ENCODE measurements at places on chromosomes 6 and 20.

DNA sequence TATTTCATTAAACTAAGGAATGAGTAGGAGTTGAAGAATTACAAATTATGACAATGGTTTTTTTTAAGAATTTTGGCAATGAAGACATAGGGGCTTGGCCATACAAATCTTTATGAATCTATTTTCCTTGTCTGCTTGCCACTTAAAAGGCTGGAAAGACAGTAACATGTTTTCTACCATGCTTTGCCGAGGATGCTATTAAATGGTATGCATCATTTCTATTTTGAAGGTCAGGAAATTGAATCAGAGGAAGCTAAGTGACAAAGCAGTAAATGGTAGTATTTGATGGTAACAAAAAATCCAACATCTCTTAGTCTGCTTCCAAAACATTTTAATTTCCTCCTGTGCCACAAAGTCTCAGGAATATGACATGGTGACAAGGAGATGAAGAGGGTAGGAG, 287.2 kb downstream of the RFPL4B start:
- DNase-seq, result no peak

DNA sequence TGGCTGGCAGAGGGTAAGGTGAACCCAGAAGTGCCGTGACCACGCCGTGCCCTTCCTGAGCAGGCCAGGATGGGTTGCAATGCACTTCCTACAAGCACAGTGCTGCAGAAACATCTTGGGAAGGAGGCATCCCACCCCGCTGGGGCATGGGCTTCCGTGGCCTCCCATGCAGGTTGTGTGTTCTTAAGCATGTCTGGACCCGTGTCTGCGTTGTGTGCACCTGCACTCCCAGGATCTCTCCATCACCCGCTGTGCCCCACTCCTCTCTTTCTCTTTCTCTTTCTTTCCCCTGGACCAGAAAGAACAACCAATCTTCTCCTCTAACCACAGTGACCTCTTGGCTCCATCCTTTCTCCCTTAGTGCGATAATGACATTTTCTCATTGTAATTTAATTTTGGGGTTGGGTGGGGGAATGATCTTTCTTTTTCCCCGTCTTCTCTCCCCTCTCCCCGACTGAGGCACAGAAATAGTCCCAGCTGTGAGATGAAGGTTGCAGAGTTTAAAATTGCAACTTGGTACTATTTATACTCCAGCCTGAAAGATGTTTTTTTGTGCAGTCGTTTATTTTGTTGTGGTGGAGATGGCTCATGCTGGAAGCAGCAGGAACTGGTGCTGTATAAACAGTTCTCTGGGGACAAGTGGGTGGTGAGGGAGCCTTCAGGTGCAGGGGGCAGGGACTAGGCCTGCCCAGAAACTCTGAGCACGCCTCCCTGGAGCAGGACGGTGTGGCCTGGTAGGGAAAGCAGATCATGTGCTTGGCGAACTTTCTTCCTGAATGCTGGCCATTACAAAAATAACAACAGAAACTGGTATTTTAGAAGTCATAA, 20.5 kb downstream of the BCAS4 start:
- no peak for DNase-seq

DNA sequence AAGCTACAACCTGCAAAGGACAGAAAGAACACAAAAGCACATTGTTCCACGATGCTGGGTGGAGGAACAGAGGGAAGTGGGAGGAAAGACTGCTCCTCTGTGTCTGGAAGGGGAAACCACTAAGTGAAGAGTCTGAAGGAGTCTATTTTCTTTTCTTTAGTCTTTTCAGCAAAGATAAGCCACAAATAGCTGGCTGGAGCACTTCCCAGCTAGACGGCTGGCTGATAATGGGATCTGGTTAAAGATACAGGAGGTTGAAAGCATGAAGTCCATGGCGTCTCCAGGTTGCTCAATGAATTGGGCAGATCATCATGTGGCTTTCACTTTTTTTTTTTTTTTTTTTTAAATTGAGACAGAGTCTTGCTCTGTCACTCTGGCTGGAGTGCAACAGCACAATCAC, 154.0 kb upstream of the KCNG1 start:
- DNase-seq, result no peak

DNA sequence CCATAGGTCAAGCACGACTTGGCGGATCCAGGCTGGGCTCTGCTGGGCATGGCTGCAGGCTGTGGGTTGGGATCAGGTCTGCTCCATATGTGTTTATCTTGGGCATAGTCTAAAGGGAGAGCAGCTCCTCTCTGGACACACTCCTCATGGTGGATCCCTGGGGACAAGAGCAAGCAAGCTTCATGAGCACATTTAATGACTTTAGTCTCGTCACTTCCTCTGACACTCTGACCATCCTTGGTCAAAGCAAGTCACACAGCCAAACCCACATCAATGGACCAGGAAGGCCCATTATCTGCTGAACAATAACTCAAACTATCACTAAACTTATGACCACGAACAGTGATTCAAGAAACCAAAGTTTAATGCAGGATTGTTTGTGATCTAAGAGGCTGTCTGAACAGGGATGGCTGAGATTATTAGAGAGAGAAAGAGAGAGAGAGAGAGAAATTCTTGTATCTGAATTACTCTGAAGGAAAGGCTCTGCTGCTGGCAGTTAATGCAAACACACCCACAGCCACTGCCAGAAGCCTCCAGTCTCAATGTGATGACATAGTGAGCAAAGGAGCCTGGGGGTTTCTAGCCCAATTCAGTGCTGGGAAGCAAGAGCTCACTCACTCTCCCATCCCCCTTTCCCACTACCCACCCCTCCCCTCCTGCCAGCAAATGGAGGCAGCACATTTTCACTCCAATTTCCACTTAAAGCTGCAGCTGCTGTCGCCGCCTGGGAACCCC, 490.2 kb upstream of the SULF2 start:
- DNase-seq, result no peak

- DNase-seq, result no peak
Measured at GRCh38 chr6:87905101-87905641, 142.5 kb upstream of the SPACA1 start.

GRCh38 chr20:56360133-56360907, 1.5 kb downstream of the FAM210B start:
- DNase-seq, result no peak

DNA sequence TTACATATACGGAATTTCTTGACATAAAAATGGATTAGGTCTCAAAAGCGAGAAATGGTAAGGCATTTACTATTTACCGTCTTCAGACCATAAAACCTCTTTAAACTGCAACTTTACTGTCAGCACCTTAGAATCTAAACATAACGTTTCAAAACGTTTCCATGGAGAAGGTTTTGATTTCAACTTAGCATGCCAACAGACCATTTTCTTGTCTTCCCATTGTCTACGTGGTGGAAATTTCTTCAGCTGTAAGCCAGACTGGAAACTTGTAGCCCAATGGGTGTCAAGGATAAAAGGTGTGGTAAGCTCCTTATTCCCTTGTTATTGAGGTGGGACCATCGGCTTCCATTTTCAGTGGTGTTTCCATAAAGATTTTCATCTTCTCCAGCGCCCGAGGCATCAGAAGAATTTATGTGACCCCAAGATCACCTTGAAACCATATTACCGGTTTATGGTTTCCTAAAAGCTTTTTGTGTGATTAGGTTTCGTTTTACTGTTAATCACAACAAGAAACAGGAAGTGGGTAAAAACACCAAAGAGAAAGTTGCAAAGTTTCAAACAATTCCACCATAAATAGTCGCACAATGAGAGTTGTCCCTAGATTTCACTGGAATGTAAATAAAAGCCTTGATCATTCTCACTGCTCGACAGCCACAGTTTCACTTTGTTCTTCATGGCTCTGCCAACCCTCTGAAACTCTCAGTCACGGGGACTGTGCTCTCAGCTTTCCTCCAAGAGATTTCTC, 63.0 kb upstream of the CD2AP start:
- no peak for DNase-seq

- peak; percentile 58 for DNase-seq
Measured at GRCh38 chr6:43506667-43507471, 3.3 kb downstream of the LRRC73 start.

GRCh38 chr6:33147807-33148666, 44.2 kb downstream of the COL11A2 start:
- no peak for DNase-seq

- DNase-seq, result no peak
Measured at GRCh38 chr6:11224252-11224965, 8.1 kb downstream of the NEDD9 start.
